RWPE2 (cell line): ENCODE measurements at places on chromosomes 5 and 9.
A peak's percentile ranks its signal among the peaks of the same experiment; 100 is the strongest.

- no peak for DNase-seq
Measured at GRCh38 chr9:36772449-36773403, 200.0 kb downstream of the MELK start.

- DNase-seq, result peak; percentile 56
Measured at GRCh38 chr5:135831851-135832555, 2.5 kb upstream of the SLC25A48 start.

DNA sequence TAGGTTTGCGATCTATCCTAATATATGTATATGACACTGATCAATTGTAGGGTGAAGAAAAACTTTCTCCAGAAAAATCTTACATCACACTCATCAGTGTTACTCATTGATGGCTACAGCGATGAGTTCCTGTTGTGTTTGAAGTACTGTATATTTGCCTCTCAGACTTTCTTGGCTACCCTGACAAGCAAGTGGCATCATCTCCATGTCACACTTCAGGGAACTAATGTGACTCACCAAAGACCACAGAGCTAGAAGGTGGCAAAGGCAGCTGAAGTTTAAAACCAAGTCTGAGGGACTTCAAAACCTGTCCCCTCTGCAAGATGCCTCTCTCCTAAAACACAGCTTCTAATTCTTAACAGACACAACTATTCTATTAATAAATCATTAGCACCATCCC is 451.4 kb downstream of the CTNND2 start:
- no peak for DNase-seq

DNA sequence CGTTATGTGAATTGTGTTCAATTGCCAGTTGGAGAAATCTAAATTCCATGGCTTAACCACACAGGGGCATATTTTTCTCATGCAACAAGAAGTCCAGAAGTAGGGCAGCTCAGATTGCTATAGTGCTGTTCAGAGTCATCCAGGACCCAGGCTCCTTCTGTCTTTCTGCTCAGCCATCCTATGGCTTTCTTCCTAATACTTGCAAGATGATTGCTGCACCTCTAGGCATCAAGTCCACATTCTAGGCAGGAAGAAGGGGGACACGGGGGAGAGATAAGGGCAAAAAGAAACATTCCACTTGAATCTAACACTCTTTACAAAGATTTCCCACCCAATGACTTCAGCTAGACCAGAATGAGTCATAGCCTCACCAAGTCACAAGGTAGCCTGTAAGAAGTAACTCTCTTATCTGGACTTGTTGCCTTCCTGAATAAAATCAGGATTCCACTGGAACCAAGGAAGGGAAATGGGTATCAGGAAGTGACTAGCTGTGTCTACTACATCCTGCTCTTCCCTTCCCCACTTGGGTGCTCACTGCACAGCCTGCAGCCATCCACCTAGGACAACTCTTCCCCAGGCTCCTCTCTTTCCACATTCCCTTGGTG is 5.3 kb downstream of the ERAP2 start:
- no peak for DNase-seq

- no peak for DNase-seq
Measured at GRCh38 chr9:69818750-69819345, 1.8 kb upstream of the CFAP95 start.
